ENCODE measurements at places on chromosomes 2 and 18.

DNA sequence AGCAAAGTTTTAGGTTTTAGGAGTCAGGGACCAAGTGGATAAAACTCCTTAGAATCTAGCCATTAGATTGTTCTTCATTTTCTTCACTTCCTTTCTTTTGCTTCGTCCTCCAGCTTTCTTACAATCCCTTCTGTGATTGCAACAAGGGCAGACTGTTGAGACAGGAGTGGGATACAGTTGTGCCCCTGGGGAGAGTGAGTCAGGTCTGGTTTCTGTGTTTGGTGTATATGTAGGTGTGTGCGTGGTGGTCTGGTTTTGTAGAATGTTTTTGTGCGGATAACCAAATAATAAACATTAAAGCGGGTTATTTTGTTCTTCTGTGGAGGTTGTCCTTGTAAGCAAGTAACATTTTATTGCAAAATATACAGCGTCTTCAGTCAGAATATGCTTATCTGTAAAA lies 7.3 kb downstream of the INSIG2 start:
- DNase-seq, result no peak

DNA sequence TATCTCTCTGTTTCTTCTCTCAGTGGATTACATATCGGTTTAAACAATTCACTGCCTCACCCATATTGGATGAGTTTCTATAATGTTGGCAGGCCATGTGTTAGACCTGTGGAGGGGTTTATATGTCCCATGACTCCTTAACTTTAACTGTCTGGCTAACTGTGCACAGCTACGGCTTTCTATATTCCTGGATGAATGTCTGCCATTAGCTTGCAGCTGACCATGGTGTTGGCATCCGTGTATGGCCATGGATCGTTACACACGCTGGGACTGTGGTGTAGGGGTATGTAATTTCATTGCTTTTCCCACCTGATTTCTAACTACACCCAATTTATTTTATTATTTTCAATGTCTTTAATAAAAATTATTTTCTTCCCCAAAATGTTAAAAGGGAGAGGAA lies 3.3 kb upstream of the TANC1 start:
- no peak for DNase-seq

DNA sequence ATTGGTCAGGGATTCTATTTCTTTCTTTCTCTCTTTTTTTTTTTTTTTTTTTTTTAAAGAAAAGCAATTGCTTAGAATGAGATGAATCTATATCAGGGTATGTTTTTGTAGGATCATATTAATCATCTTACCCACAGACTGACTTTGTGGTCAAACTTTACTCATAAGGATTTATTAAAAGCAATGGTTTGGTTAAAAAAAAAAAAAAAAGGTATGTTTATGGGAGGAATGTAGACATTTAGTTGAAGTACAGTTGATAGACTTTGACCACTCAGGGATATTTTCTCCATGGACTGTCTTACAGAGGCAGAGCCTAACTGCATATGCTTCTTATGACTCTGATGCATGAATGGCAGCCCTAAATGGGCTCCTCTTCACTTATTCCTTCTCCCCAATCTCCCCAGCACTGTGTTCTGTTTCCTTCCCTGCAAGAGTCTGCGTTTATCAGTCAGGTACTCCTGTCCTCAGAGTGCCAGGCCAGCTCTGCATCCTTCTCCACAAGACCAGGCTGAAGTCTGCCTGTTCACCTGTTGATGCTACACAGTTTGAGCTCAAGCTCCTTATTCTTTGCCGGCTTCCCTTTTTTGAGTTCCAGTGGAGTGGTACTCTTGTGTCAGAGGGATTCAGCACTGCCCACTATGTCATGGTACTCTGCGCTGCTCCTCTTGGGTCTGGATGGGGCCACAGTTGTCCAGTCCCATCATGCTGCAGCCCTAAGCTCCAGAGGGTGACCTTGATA lies 24.3 kb downstream of the CRIM1 start:
- DNase-seq, result no peak

GRCh38 chr18:33557706-33558105 lies 20.3 kb upstream of the ASXL3 start:
- DNase-seq, result no peak

- DNase-seq, result no peak
These were observed 30.5 kb upstream of the ATP8B1 start for GRCh38 chr18:57833441-57834101.

DNA sequence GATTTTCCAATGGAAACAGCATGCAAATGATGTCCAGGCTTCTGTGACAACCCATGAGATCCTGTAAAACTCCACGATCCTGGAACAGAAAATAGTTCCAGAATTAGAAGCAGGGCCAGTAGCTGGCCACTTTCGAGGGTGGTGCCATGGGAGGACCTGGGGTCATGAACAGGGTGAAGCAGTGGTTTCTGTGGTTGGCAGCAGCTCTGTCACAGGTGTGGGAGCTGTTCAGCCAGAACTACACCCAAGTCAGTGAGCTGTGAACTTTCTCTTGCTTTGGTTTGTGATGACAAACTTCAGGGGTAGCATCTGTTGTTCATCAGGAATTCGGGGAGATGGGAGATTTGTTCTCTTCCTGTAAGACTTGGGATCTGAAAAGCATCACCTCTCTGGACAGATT lies 314.4 kb upstream of the NT5C1B start:
- no peak for DNase-seq

GRCh38 chr18:77566604-77567003 lies 317.0 kb downstream of the GALR1 start:
- no peak for DNase-seq

GRCh38 chr2:223590964-223591363 lies 11.2 kb downstream of the SCG2 start:
- no peak for DNase-seq

- DNase-seq, result peak; percentile 24
These were observed 20.4 kb upstream of the PAPOLG start for GRCh38 chr2:60735496-60736250.

- no peak for DNase-seq
These were observed 290.3 kb upstream of the MMADHC start for GRCh38 chr2:149877913-149878312.

DNA sequence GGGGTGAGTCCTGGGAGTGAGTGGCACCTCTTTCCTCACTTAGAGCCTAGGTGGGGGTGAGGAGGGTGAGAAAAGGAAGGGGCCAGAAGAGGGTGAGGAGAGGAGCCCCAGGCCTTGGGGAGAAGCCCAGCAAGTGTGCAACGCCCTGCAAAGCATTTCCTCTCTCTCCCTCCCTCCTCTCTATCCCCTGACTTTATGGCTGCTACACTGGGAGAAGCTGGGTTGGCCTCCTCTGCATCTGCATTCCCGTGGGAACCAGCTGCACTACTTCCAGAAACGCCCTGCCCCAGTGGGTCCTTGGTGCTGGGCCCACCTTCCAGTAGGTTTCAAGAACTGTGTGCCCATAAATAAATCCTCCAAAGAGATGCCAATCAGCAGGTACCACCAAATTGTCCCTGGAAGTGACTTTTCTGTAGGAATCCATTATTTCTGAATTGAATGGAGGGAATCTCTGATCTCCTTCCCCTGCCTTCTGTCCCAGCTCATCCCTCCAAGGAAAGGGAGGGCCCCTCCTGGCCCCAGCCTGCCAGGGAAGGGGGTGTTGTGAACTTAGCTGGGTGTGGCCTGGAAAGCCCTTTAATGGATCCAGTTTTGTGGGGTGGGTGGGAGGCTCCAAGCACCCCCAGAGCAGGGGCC lies 95.7 kb upstream of the BOD1L2 start:
- DNase-seq, result no peak

DNA sequence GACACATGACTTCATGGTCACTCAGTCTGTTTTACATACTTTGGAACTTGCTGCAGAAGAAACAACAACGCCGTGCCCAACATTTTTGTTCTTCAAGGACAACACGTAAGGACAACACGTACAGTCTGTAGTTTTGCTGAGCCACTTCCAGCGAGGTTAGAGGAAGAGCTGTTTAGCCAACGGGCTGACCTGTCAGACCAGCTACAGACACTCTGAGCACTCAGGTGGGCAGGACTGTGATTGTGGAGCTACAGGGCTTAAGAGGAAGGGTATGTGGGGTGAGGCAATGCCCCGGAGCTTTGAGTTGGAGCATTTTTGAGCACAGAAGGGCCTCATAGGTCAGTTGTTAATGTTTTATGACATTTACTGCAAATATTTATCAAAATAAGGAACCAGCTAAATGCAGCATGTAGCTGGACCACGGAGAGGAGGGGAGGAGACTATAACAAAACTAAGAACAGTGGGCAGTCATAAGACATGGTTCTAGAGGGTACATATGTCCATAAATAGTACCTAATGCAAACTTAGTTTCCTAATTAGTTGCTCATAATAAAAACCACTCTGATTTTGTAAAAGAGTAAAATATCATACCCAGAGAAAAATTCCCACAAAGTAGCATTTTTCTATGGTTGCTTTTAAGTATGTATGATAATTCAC lies 26.3 kb upstream of the NPC1 start:
- no peak for DNase-seq

DNA sequence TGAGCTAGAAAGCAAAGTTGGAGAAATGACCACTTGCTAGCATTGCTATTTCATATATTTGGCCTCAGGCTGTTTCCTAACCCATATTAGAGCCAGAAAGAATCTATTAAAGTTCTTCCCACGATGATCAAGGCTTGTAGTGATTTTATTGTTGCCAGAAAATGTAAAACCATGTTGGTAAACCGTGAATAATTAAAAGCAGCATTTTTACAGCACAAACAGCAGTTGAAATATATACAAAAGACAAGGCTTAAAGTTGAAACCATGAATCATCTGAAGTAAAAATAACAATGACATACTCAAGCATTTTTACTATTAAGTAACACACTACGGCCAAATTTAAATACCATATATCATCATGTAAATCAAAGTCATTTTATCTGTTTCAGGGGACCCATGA lies 27.7 kb upstream of the DSC3 start:
- DNase-seq, result no peak

GRCh38 chr2:225190987-225191386 lies 148.7 kb upstream of the DOCK10 start:
- DNase-seq, result no peak

GRCh38 chr18:56861244-56861643 lies 210.1 kb downstream of the WDR7 start:
- no peak for DNase-seq

DNA sequence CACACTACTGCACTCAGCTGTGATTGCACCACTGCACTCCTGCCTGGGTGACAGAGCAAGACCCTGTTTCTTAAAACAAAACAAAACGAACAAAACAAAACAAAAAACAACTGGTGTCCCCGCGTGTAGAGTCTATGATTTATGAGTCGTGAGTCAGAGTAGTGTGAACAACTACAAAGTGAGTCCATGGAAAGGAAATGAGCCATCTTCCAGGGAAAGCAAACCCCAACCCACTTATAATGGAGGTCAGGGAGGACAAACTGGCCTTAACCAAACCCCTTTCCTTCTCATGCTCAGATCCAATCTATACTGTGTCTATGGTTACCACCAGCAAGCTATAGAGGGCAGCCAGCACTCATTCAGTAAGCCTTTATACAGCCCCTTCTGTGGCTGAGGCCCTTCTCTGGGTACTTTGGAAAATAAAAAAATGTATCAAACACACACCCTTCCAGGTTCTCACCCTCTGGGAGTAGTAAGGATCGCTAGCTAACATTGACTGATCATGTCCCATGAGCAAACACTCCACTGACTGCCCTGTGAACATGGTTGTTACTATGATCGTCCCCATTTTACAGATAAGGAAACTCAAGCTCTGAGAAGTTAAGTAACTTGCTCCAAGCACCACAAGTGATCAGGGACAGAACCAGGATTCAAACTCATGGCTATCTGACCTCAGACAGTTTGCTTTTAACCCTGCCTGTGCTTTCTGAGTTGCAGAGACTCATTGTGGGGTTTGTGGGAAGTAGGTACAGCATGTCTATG lies 24.7 kb upstream of the COLEC12 start:
- no peak for DNase-seq

- no peak for DNase-seq
These were observed 176.1 kb downstream of the PTPRM start for GRCh38 chr18:7743256-7743655.

DNA sequence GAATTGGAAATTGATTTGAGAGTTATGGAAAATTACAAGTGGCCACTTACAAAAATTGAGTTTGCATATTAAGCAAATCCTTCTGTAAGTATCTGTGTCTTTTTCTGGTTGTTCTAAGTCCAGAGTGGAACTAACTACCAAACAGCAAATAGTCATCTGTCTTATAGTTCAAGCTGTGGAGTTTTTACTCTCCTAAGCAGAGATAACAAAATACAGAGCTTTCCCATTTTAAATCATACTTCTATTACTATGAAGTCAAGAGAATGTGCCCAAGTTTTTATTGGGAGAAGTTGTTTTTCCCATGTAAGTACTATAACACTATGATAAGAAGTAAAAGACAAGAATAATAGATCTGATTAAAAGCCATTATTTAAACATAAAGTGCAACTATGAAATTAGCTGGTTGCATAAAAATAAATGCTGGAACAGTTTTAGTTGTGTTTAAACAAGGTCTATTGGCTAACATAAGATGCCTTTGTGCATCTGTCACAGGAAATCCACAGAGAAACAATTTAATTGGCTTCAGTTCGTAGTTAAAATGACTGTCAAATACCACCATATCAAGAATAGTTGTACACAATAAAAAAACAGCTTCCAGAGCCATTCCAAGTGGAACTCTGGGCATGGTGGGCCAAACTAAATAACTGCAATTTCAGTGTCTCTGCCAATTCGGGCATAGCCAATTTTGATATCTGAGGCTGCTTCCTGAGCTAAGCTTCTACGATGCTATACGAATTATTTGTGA lies 1467.4 kb upstream of the NXPH2 start:
- no peak for DNase-seq

DNA sequence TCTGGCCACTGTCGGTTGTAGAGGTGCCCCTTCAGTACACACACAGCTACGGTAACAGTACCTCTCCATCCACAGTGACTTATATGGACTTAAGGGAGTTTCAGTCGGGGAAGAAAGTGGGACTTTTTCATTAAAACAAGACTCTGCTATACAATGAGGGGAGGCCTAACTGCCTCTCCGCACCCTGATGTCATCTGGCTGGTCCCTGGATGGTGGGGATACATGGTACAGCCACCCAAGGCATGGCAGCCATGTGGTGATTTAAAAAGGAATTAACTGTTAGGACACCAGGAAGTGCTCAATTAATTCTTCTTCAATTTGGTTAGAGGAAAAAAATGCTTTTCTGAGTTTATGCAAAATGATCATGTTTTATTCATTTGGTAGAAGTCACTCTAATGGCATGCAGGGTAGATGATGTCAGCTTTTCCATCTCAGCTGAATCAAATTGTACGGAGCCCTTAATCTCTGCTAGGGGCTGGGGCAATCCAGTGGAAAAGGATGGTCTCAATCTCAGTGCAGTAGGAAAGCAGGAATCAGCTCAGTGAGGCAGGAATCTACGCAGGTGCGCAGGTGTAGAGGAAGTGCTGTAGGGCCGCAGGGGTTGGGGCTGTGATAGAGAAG lies 243.9 kb downstream of the PRKCE start:
- no peak for DNase-seq

DNA sequence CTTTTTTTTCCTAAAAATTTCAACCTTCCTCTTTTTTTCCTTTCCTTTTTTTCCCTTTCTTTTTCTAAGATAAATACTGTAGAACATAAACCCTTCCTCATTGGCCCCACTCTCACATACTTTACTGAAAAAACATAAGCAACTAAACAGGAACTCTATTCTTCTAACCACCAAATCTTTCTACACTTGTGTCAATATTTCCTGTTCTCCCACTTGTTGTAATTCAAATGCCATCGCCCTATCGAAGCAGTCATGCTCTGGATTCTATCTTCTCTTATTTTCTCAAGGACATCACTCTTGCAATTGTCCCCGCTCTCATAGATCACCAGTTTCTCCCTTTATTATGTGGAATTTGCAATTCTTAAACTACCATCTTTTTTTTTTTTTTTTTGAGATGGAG lies 20.2 kb upstream of the SSB start:
- no peak for DNase-seq

Data from effector memory CD8-positive, alpha-beta T cell (primary cell).